ENCODE measurements at places on chromosomes 2 and 18.

DNA sequence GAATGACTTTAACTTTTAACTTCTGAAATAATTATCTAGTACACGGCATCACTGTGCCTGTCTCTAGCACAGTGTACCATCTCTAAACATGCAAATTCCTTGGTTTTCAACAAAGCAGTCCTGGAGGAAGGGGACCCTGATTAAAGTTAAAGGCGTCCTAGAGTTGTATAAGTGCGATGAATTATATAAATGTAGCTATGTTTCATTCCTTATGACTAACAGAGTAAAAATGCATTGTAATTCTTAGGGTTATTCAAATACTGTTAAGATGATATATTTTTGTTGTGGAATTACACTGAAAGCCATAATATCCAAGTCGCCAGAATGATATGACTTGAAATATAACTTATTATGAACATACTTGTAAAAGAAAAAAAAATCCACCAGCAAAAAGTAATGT is 544.9 kb upstream of the LINC00305 start:
- DNase-seq = no peak

- DNase-seq = no peak
Observed at GRCh38 chr2:36607947-36608346, 10.0 kb upstream of the FEZ2 start.

- DNase-seq = no peak
Observed at GRCh38 chr18:32267463-32267862, 77.6 kb downstream of the MEP1B start.

GRCh38 chr2:199440118-199440517 is 17.6 kb downstream of the SATB2 start:
- DNase-seq = no peak

DNA sequence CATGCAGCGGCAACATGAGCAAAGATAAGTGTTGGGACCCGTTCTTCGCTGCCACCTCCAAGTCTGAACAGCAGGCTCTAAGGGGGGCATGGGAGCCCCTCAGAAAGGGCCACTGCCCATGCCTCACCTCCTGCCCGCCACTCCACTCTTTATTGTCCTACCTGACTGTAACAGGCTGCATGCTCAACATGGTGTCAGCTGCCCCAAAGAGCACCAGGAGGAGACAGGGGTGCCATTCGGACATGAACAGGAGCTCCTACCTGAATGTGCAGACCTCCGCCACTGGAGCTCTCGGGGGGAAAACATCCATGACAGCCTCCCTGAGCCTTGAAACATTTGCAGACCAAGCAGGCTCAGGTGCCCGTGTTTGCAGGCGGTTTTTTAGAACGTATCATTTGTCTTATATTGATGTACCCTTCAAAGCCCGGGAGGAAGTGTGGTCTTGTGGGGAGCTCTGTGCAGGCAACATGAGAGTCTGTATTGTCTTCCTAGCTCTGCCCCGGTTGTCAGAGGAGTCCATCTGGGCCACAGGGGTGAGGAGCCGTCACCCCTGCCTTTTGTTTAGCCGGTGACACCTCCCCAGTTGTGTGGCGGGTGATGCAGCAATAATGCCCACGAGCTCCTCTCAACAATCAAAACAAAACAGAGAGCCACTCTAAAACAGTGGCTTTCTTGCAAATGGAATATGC is 35.1 kb upstream of the CD8A start:
- no peak for DNase-seq

DNA sequence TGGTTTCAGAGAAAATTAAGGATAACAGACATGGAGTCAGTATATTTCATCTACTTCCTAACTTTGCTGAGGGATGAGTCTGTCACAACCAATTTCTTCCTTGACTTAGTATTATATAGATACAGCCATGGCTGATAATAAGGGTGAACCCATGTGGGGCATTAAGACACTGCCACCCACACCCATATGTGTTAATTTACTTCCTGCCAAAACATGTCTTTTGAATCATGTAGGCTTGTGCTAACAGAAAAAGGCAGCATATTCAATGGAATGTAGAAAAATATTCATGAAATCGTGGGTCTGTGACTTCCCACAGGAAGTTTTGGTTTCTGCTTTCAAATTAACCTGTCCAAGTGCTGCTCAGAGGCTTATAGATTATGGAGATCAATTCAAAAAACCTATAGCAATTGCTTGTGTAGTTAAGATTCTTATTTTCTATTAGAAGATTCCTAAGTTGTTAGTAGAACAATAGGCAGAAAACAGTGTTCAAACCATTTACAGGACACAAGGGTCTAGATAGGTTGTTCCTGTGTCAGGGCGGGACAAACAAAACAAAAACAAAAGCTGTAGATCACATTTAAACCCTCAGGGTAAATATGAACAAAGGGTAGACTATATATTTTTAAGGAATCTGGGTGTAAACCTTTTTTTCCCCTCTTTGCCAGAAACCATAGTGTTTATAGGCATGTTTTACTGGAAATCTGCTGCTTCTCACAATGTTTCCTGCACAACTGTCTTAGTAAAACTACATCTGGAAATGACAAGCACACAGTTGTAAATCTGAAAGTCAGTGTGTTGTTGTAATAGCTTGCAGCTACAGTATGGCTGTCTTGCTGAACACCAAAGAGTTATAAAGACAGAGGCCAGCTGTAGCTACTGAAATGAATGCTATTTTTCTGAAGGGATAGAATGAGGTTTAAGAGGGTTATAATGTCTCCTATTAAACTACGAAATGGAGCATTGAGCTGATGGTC is 691.2 kb downstream of the EPHA4 start:
- no peak for DNase-seq

DNA sequence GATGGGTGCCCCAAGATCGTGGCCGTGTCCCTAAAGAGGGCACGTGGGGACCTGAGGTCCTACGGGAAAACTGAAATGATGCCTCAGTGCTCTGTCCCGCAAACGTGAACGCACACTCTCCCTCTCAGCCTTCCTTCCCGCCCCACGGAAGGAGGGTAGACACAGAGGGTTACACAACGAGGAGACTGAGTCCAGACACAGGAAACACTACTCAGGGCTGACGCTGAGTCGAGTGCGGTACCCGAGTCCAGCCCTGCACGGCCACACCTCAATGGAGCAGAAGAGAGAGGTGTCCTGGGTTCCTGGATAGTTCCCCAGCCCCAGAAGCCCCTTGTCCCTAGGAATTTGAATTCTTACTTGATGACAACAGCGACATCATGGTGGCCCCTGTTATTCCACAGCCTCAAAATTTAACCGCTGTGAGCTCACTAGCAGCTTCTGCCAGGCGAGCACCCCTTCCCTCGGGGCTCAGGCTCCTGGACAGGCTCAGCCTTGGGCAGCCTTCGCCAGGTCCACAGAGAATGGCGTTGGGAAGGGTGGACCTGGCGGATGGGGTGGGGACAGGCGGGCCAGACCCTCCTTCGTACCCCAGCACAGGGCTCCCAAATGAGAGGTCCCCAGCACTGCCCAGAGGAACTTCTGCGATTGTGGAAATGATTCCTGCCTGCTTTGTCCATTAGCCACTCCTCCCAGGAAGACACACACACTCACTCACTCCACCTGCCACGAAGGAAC is 980 bp upstream of the RNPEPL1 start:
- DNase-seq = no peak

GRCh38 chr2:134325696-134326095 is 71.8 kb downstream of the MGAT5 start:
- no peak for DNase-seq

DNA sequence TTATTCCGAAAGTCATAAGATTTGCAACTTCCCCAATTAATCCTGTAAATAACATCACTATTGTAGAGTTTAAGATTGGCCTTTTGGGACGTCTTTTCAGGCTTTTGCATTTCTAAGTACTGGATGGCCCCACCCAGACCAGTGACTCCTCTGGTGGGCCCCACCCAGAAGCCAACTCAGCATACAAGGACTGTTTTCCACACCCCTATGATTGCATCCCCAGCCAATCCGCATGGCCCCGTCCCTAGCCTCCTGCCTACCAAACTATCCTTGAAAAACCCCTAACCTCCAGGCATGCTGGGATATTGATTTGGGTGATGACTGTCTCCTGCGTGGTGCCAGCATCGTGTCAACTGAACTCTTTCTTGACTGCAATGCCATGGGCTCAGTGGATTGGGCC is 24.5 kb upstream of the TGIF1 start:
- DNase-seq = no peak

GRCh38 chr18:77014538-77014937 is 118.0 kb downstream of the MBP start:
- DNase-seq = no peak

GRCh38 chr2:213751446-213751845 is 467.2 kb downstream of the SPAG16 start:
- DNase-seq = no peak

DNA sequence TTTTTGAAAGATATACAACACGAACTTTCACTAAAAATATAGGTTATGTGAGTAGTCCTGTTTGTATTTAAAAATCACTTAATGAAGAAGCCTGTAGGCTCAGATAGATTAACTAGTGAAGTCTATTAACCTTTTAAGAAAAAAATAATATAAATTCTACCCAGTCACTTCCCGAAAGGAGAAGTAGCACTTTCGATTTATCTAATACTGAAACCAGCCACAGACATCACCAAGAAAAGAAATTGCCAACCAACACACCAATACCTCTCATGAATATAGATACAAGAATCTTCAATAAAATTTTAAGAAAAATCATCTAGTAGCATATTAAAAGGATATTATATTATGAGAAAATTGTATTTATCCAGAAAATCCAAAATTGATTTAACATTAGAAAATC is 160.5 kb downstream of the GALNT13 start:
- no peak for DNase-seq

DNA sequence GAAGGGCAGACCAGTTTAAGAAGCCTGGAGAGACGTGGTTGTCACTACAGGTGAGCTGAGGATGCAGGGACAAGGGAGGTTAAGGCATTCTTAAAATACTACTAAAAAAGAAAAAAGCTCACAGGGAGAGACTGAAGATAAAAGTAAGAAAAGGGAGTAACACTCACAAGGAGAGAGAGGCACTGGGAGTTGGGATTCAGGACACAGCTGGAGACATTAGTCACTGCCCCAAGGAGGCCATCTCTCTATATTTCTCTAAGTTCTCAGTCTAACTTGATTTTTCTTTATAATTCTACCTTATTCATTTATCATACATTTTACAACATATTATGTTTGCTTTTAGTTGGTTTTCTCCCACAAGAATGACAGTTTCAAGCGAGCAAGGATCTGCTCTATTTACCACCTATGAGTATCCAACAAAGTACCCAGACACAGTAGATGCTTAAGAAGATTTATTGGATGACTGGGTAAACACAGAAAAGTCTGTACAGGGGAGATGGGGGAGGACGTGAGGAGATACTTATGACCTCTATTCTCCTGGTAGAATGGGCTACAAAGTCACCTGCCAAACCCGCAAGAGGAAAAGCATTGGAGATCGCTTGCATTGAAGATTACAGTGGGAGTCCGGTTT is 2.2 kb downstream of the SERPINE2 start:
- no peak for DNase-seq

GRCh38 chr2:38474021-38474456 is 97.0 kb upstream of the ATL2 start:
- no peak for DNase-seq

GRCh38 chr2:20953146-20953824 is 90.6 kb downstream of the APOB start:
- no peak for DNase-seq

DNA sequence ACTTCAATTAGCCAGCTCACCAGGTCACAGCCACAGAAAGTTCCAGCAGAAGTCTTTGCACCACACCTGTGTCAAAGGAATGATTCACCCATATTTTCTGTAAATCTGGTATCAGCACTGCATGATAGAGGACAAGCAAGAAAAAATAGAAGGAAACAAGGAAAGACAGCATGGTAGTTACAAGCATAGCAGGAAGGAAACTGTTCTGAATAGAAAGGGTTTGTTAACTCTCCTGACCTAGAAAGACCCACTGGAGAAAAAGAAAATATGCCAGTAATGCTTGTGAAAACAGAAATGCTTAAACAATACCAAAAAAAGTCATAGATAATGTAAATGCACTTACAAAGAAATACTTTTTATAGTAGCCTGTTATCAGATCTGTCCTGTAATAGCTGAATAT is 40.8 kb downstream of the SCRN3 start:
- peak; percentile 18 for DNase-seq

GRCh38 chr2:104698276-104698675 is 155.6 kb upstream of the POU3F3 start:
- no peak for DNase-seq

DNA sequence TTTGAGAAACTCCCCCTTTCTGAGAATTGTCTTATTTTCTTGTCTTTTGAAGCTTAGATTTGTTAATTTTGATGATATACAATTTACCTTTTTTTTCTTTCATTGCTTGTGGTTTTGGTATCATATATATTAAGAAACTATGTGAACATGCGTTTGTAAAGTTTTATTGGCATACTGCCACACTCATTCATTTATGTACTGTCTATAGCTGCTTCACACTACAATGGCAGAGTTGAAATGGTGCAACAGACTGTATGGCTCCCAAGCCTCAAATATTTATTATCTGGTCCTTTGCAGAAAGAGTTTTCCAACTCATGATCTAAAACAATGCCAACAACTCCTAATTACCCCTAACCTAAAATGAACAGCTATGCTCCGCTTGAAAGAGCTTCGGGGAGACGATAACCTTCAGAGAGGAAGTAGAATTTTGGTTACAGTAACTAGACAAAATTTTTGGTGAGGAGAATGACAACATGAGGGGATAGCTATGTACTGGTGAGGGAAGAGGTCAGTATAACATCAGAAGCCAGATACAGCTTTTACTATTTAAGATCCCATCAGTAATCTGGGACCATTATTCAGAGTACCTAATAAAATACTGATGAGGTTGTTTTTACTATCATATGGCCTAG is 16.1 kb downstream of the PPP3R1 start:
- DNase-seq = no peak

DNA sequence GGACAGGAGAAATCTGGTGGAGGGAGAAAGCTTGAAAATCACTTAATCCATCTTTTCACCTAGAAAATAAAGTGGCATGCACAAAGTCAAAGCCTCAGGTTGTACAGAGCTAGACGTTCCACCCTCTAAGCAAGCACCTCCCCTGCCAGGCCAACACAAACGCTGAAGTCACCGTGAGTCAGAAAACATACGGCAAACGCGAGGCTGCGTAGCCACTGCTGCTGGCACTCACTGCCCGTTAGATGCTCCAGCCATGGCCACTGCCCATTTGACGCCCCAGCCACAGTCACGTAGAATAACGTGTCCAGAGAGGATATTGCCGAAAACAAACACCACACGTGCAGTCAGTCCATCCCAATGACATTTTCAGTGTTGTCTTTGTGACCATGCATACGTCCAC is 209.7 kb upstream of the PXDN start:
- DNase-seq = no peak
